ENCODE measurements at places on chromosomes 3 and 15.

- DNase-seq = no peak
Observed at GRCh38 chr15:66981771-66982170, 83.6 kb upstream of the SMAD3 start.

- DNase-seq = no peak
Observed at GRCh38 chr3:14935592-14936345, 11.6 kb upstream of the NR2C2 start.

GRCh38 chr3:32432045-32432710 lies 40.5 kb downstream of the CMTM7 start:
- no peak for DNase-seq

DNA sequence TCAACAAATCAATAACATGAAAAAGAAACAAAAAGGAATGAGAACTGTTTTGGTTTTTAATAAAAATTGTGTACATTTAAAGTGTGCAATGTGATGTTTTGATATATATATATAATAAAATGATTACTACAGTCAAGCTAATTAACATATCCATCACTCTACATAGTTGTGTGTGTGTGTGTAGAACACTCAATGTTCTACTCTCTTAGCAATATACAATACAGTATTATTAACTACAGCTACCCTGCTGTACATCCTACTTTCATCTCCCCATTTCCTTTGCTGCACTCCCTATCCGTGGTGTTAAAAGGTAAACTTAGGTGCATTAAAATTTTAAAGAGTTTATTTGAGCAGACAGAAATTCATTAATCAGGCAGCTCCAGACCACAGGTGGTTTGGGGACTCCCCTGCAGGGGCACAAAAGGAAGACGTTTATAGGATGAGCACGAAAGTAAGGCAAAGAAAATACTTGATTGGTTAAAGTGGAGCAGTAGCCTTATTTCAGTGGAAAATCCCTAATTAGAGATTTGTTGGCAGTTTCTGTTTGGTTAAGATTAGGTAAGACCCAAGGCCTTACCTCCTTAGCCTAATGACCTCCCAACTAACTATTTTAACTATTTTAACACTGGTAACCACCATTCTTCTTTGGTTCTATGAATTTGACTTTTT lies 61.8 kb upstream of the SNRK start:
- no peak for DNase-seq

GRCh38 chr3:141087778-141088130 lies 36.6 kb downstream of the SPSB4 start:
- no peak for DNase-seq

DNA sequence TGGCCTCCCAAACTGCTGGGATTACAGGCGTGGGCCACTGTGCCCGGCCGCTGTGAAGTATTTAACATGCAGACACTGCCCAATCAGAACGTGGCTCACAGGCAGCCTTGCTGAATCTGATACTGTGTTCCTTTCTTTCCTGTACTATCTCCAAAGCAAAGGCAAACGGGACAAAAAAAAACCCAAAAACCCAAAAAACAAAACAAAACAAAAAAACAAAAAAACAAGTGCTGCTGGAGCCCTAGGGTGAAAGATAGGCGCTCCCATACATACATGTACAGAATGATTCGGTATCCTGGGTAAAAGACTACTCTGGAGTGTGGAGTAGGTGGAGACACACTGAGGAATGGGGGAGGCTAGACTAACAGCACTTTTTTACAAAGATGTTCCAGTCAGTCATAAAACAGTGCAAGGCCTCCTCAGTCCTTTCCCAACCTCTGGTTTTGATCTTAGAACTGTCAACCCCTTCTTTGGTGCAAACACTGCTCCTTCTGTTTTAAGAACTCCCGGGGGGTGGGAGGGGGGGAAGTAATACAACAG lies 7.7 kb upstream of the MAP1A start:
- no peak for DNase-seq

DNA sequence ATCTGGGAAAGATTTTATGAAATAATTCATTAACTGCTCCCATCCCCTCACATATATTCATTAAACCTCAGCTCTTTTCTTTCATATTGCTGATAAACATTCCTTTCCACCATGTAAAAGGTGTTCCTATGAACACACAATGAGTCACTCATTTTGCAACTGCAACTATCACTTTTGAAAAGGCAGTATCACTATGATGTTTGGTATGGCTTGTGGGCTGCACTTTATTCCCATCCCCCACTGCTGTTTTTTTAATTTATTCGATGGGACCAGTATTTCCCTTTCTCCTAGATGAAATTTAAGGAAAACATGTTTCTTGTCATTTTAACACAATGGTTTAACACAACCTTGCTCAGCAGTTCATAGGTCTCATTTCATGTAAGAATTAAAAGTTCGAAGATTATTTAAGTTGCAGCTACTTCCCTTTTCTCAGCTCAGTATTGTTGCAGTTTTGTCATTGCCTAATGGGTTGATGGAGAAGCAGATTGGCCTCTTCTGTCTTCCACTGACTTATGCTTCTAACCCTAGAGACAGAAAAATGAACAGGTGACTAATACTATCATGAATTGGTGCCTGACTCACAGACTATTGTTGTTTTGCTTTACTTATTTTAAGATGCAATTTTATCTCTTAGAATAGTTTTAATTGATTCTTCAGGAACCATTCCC lies 280.3 kb downstream of the ZPLD1 start:
- no peak for DNase-seq

DNA sequence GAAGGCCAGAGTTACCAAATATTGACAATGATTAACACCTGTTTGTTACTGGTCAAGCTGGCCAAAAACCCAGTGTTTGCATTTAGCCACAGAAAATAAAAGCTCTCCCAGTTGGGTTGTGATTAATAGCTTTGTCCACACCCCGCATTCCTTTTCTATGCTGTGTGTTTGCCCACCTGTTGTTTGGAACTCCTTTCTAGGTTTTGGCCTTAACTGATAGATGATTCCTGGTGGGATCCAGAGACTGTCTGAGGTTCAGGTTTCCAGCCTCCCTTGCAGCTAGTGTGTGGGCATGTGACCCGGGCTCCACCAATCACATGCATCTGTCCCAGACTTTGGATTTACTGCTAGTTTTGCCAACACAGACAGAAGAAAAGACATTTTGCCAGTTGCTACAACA lies 83.8 kb downstream of the PTPRG start:
- DNase-seq = no peak

- DNase-seq = no peak
Observed at GRCh38 chr3:12483410-12483809, 870 bp upstream of the TSEN2 start.

- DNase-seq = no peak
Observed at GRCh38 chr3:120442975-120443517, 7.7 kb downstream of the FSTL1 start.

DNA sequence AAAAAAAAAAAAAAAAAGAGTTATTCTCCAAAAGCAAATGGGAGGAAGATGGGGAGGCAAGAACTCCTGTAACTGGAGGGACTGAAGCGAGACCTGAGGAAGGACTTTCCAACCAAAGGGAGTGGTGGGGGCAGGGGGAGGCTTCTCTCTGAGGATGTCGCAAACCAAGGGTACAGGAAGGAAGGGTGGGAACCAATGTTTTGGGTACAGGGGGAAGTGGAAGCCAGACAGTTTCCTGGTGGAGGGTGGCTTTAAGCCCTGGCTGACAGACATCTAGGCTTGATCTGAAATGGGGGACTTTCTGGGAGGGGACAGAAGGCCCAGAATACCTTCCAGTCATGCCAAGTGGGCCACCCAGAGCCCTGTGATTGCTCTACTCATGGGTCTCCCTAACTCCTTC lies 27.0 kb downstream of the VIPR1 start:
- no peak for DNase-seq

DNA sequence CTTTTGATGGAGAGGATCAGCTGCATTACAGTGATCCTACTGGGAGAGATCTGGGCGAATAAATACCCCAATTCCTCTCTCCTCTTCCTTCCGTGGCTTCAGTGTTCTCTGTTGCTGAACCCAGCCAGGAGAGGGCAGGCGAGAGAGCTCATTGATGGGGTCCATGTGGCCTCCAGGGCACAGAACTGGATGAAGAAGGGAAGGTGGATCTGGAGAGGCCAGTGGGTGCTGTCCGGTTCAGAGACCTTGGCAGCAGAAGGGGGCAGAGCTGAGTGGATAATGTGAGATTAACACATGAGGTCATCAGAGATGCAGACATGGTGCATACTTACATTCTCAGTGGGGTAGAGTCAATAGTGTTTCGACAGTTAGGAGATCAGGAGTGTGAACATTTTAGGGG lies 193.6 kb downstream of the CLSTN2 start:
- peak; percentile 13 for DNase-seq

DNA sequence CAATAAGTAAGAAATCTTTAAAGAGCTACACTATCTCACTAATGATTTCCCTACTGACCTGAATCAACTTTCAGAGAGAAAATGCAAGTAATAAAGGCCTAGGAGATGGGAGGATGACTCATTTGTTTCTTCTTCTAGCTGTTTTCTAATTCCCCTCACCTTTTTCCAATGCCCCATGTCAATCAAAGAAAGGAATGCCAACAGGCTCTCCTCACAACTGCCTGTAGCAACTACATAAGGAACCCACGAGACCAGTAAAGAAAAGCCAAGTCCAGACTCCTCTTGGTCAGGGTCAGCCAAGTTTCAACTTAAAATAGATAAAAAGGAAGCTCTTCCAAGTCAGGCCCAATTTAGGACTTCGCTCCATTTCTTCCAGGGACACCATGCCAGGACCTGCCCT lies 201.9 kb downstream of the TNIK start:
- DNase-seq = no peak

DNA sequence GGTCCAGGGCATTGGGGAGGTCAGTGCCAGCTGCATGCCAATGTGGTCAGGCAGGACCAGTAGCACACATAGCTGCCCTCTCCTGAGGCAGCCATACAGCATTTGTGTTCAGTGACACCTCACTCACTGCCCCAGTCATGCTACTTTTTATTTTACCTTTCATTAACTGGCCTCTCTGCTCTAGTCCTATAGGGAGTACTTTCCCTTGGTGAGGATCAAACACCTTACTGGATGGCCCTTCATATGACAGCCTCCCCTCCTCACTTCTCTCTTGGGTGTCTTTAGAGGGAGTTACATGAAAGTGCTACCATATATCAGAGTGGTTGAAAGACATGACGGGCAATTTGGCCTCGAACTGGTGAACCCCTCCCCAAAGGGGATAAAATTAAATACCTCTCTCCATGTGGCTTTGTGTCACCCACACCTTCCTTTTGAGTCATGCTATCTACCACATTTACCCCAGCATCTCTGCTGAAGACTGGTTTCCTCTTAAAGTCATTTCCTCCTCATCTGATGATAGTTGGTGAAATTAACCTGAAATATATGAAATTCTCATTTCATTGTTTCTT lies 17.6 kb downstream of the RLBP1 start:
- no peak for DNase-seq

DNA sequence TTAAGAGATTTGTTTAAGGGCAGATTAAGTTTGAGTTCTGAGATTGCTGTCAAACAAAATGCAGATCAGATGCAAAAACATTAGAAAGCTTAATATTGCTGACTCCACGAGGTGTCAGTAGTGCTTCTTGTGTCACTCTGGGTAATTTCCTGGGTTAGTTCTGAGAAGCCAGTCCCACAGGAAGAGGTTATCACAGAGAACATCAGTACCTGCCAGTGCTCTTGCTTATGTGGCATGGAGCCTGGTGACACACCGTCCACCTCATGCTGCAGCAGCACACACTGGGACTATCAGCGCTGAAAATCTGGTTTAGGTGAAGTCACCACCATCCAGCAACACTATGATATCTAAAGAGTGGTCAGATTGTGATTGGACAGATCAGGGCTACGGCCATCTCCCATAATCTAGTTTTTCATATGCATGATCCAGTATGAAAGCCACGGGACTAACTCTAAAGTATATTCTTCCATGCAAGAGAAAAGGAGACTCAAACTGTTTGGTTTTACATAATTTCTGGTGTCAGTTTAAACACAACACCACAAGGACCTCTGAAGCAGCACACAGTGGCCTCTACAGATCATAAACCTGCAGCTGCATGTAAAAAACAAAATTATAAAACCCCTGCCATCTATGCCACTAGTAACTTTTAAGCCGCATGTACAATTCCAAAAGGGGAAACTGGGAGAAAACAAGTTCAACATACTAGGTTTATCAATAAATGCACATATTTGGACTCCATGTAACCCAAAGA lies 36.1 kb upstream of the MYO5C start:
- peak; percentile 15 for DNase-seq

- DNase-seq = no peak
Observed at GRCh38 chr15:78389322-78389721, 48.7 kb upstream of the IREB2 start.

GRCh38 chr3:28577941-28578500 lies 229.4 kb upstream of the AZI2 start:
- no peak for DNase-seq

GRCh38 chr15:74222240-74223119 lies 13.6 kb upstream of the CCDC33 start:
- DNase-seq = no peak

DNA sequence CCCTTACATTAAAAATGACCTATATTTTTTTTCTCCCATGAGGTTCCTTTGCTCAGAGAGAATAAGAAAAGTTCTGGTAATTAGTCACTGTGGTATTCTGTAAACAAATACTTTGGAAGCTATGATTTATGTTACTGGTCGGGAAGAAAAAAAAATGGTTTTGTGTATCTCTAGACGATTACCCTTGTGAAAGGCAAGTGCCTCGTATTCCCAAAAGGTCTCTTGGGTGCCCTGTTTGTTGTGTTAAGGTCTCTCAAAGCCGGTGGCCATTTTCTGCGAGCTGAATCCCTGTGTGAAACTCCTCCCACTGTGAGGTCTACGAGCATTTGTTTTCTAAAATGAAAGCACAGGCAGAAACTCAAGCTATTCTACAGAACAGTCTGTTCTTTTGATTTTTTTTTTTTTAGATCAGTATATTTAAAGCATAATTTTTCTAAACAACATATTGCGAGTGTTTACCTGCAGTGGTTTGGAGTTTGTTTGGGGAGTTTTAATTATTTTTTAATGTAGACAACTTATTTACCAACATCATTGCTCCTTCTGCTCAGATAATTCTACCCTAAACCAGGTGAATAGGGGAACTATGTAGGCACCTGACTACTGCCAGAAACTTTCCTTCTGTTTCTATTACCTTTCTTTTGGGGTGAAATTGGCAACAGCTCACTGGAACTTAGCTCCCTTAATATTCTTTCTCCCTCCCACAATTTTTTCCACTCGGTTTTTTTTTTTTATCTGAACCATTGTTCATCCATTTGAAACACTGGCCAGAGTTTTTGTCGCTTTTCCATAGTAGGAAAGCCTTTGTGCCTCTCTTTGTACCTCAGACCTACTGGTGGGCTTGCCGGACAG lies 44.0 kb downstream of the ZBTB38 start:
- peak; percentile 78 for DNase-seq

DNA sequence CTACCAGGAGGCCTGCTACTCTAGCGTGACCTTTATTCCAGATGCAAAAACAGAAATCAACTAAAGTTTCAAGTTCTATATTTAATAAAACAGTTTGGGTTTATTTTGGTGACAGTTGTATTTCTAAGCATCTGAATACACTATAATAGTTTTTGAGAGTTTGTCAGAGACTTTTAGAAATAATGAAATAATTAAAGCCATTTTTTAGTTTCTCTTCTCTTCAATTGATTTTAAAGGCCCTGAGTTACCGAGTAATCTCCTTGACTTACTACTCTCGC lies 523.4 kb downstream of the CADM2 start:
- no peak for DNase-seq

All from hippocampal formation (tissue), 2 donors.